SK-N-SH (cell line): ENCODE measurements at places on chromosomes 2 and 18. TPM values are rescaled to one million over a fixed set of nuclear protein-coding genes. Genes with fewer than 3 reads are reported as not detected.

ADD2 gene
- 0.30 and 0.50 TPM in 2 replicates for polyA plus RNA-seq

RFX8 gene
- 0.07 and 0.11 TPM in 2 replicates for polyA plus RNA-seq

BMPR2 gene
- polyA plus RNA-seq, result 10.2 and 14.0 TPM in 2 replicates

SGPP2 gene
- 0.03 TPM in 2 replicates for polyA plus RNA-seq

IL1RN gene
- polyA plus RNA-seq, result not detected in 2 replicates

FAP gene
- polyA plus RNA-seq, result 36.9 and 57.8 TPM in 2 replicates

ZNF396 gene
- polyA plus RNA-seq, result 0.41 and 0.76 TPM in 2 replicates

LCT gene
- polyA plus RNA-seq, result not detected in 2 replicates

LRRTM1 gene
- polyA plus RNA-seq, result 1.1 and 1.6 TPM in 2 replicates

ARMC9 gene
- 25.3 and 38.5 TPM in 2 replicates for polyA plus RNA-seq

WIPF1 gene
- 48.2 and 56.7 TPM in 2 replicates for polyA plus RNA-seq

ANKRD44 gene
- 12.3 and 12.5 TPM in 2 replicates for polyA plus RNA-seq

UGT1A3 gene
- not detected in 2 replicates for polyA plus RNA-seq

CCL20 gene
- polyA plus RNA-seq, result 0.12 TPM in 1 of 2 replicates, not detected in the other

RPRM gene
- 0.03 and 0.15 TPM in 2 replicates for polyA plus RNA-seq

MROH2A gene
- polyA plus RNA-seq, result 0.02 TPM in 1 of 2 replicates, not detected in the other

ITGB6 gene
- 0.10 and 0.13 TPM in 2 replicates for polyA plus RNA-seq

OXER1 gene
- not detected in 2 replicates for polyA plus RNA-seq

GALNT5 gene
- polyA plus RNA-seq, result 10.4 and 15.3 TPM in 2 replicates

GAREM1 gene
- 2.8 and 3.3 TPM in 2 replicates for polyA plus RNA-seq

FAM228B gene
- polyA plus RNA-seq, result 5.3 and 6.8 TPM in 2 replicates

CFAP65 gene
- polyA plus RNA-seq, result 0.95 and 1.7 TPM in 2 replicates

AMER3 gene
- polyA plus RNA-seq, result under 0.01 and 0.03 TPM in 2 replicates

DNAJC5G gene
- 0.18 TPM in 1 of 2 replicates, not detected in the other for polyA plus RNA-seq

ALK gene
- 0.30 and 0.55 TPM in 2 replicates for polyA plus RNA-seq

TGFA gene
- not detected in 2 replicates for polyA plus RNA-seq

TMEM178A gene
- polyA plus RNA-seq, result 0.60 and 0.84 TPM in 2 replicates

CNDP1 gene
- not detected in 2 replicates for polyA plus RNA-seq

FOXI3 gene
- 0.02 TPM in 1 of 2 replicates, not detected in the other for polyA plus RNA-seq

DSG1 gene
- 0.02 TPM in 1 of 2 replicates, not detected in the other for polyA plus RNA-seq

MC2R gene
- polyA plus RNA-seq, result not detected in 2 replicates

SCN9A gene
- polyA plus RNA-seq, result 5.9 and 7.8 TPM in 2 replicates

SIX2 gene
- polyA plus RNA-seq, result 0.45 and 0.76 TPM in 2 replicates

LYPD6 gene
- polyA plus RNA-seq, result 8.1 and 11.0 TPM in 2 replicates

BOLL gene
- polyA plus RNA-seq, result not detected in 2 replicates

UGT1A7 gene
- not detected in 2 replicates for polyA plus RNA-seq

BMP10 gene
- not detected in 2 replicates for polyA plus RNA-seq

AKAIN1 gene
- not detected in 2 replicates for polyA plus RNA-seq

ACAA2 gene
- polyA plus RNA-seq, result 29.3 and 34.9 TPM in 2 replicates

SLC16A14 gene
- polyA plus RNA-seq, result 0.73 and 0.90 TPM in 2 replicates

ATG9A gene
- 29.6 and 33.2 TPM in 2 replicates for polyA plus RNA-seq

CDH19 gene
- polyA plus RNA-seq, result not detected in 2 replicates

DSG2 gene
- not detected in 2 replicates for polyA plus RNA-seq

GALNT14 gene
- 1.6 and 1.8 TPM in 2 replicates for polyA plus RNA-seq

DLX2 gene
- polyA plus RNA-seq, result 0.02 TPM in 2 replicates

LRP1B gene
- 0.19 and 0.28 TPM in 2 replicates for polyA plus RNA-seq

CPO gene
- polyA plus RNA-seq, result not detected in 2 replicates

IHH gene
- 0.03 TPM in 1 of 2 replicates, not detected in the other for polyA plus RNA-seq

ZSWIM2 gene
- polyA plus RNA-seq, result 0.05 and 0.06 TPM in 2 replicates

BIN1 gene
- polyA plus RNA-seq, result 31.5 and 40.3 TPM in 2 replicates

ALPP gene
- polyA plus RNA-seq, result not detected in 2 replicates
